ENCODE measurements at places on chromosomes 3 and 15. TPM values are rescaled to one million over a fixed set of nuclear protein-coding genes. Genes with fewer than 3 reads are reported as not detected.

GRCh38 chr3:64271631-64272030, 46.4 kb upstream of the PRICKLE2 start:
- no peaks in the 10 kb centered on the region for H3K4me1 ChIP-seq
- no peak overlapping the region for H3K27ac ChIP-seq
- no peaks in the 10 kb centered on the region for H3K27me3 ChIP-seq
- no peak overlapping the region for H3K4me3 ChIP-seq
- no peak for DNase-seq
- H3K36me3 ChIP-seq = no peaks in the 10 kb centered on the region

Gene CDCP1
- total RNA-seq = 0.71 TPM

Gene SLC22A14
- total RNA-seq = not detected

- no peak for DNase-seq
- H3K4me1 ChIP-seq = no peaks in the 10 kb centered on the region
These were observed 47.0 kb downstream of the TCF12 start for GRCh38 chr15:56965231-56966013.

- no peak overlapping the region for H3K4me3 ChIP-seq
- no peak for DNase-seq
- no peak overlapping the region for H3K27ac ChIP-seq
- no peaks in the 10 kb centered on the region for H3K36me3 ChIP-seq
- no peaks in the 10 kb centered on the region for H3K27me3 ChIP-seq
- H3K4me1 ChIP-seq = no peaks in the 10 kb centered on the region
These were observed 93.7 kb downstream of the TMEM266 start for GRCh38 chr15:76153241-76154197.

Gene GRK7
- not detected for total RNA-seq

DNA sequence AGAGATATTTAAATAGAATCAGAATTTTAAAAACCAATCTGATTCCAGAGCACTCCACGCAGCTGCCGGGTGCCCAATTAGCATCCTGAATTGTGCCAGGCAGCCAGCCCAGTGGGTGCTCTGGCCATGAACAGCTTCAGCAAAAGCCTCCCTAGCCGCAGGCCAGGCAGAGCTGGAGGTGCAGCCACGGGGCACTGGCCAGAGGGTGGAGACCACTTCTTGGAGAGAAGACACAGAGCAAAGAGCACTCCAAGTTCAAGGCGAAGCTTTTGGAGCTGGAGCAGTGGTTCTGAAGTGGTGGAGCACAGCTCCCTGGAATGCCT, 475.6 kb upstream of the PROK2 start:
- no peak for DNase-seq
- no peaks in the 10 kb centered on the region for H3K27me3 ChIP-seq
- H3K4me1 ChIP-seq = peaks cover 13% of the 10 kb centered on the region
- no peak overlapping the region for H3K27ac ChIP-seq

- no peak overlapping the region for H3K27ac ChIP-seq
- H3K4me3 ChIP-seq = no peak overlapping the region
- H3K4me1 ChIP-seq = no peaks in the 10 kb centered on the region
- DNase-seq = no peak
- H3K36me3 ChIP-seq = no peaks in the 10 kb centered on the region
- H3K27me3 ChIP-seq = no peaks in the 10 kb centered on the region
These were observed 131.3 kb downstream of the TJP1 start for GRCh38 chr15:29690765-29691475.

DNA sequence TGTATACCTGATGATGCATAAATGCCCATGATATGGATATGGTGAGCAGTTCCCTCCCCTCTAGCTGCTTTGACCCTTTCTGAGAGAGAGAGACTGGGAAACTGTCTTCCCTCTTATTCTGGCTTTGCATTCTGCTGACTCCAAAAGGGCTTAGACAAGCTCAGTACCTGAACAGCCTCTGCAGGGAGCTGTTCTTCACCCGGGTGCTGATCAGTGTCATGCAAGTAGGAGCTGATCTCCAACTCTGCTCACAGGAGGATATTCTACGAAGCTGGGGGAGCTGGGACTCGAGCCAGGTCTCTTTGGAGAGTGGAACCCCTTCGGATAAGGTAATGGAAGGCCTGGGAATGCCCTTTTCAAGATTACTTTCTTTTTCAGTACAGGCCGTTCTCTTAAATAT, 237.1 kb downstream of the RYR3 start:
- no peaks in the 10 kb centered on the region for H3K27me3 ChIP-seq
- no peak for DNase-seq
- H3K27ac ChIP-seq = no peak overlapping the region

Gene SLC24A5
- total RNA-seq = not detected

DNA sequence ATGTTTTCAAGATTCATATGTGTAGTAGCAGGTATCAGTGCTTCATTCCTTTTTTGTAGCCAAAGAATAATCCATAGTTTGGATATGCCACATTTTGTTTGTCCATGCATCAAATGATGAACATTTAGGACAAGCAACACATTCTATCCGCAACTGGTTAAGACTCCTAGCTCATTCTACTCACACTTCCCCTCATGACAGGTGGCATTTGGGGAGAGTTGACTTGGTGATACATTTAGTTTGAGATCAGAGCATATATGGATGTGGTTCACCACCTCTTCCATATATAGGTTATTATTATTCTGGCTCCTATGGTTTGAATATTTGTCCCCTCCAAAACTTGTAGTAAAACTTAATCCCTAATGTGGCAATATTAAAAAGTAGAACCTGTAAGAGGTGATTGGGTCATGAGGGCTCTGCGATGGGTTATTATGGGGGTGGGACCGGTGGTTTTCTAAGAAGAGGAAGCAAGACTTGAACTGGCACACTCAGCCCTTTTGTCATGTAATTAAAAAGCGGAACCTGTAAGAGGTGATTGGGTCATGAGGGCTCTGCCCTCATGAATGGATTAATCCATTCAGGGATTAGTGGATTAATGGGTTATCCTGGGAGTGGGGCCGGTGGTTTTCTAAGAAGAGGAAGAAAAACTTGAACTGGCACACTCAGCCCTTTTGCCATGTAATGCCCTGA, 75.3 kb upstream of the HRH1 start:
- H3K4me3 ChIP-seq = no peak overlapping the region
- no peaks in the 10 kb centered on the region for H3K36me3 ChIP-seq
- H3K27ac ChIP-seq = no peak overlapping the region
- no peak for DNase-seq
- H3K4me1 ChIP-seq = no peaks in the 10 kb centered on the region

Gene KIF23
- 3.9 TPM for total RNA-seq

- H3K4me1 ChIP-seq = peaks cover 16% of the 10 kb centered on the region
- H3K27ac ChIP-seq = no peak overlapping the region
- no peaks in the 10 kb centered on the region for H3K27me3 ChIP-seq
- no peaks in the 10 kb centered on the region for H3K36me3 ChIP-seq
- H3K4me3 ChIP-seq = no peak overlapping the region
These were observed 57.9 kb downstream of the STAG1 start for GRCh38 chr3:136694321-136694720.

- peak overlapping the region; percentile 88 for H3K4me3 ChIP-seq
- no peaks in the 10 kb centered on the region for H3K27me3 ChIP-seq
- H3K4me1 ChIP-seq = peaks cover 15% of the 10 kb centered on the region
- peak overlapping the region; percentile 98 for H3K27ac ChIP-seq
These were observed 1.5 kb downstream of the GLB1 start for GRCh38 chr3:33095436-33095835.

DNA sequence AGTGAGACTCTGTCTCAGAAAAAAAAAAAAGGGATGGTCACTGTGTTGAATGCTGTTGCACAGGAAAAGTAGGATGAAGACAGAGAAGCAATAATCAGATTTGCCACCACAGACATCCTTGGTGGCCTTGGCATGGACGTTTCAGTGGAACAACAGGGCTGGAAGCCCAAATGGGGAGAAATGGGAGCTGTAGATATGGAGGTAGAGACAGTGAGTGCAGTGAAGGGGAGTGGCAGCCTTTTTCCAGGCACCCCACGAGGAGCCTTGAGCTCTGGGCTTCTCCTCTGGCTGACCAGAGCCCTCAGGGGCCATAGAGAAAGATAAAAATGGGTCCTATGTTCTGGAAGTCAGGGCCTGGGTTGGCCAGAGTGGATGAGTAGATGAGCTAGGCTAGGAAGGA, 12.3 kb upstream of the DOCK3 start:
- no peak overlapping the region for H3K27ac ChIP-seq
- H3K36me3 ChIP-seq = no peaks in the 10 kb centered on the region
- H3K4me1 ChIP-seq = no peaks in the 10 kb centered on the region
- H3K27me3 ChIP-seq = no peaks in the 10 kb centered on the region
- DNase-seq = no peak

- H3K36me3 ChIP-seq = no peaks in the 10 kb centered on the region
- H3K27me3 ChIP-seq = no peaks in the 10 kb centered on the region
- H3K4me3 ChIP-seq = no peak overlapping the region
- H3K27ac ChIP-seq = no peak overlapping the region
- H3K4me1 ChIP-seq = no peaks in the 10 kb centered on the region
These were observed 142.2 kb downstream of the MYO9A start for GRCh38 chr15:71975816-71976150.

DNA sequence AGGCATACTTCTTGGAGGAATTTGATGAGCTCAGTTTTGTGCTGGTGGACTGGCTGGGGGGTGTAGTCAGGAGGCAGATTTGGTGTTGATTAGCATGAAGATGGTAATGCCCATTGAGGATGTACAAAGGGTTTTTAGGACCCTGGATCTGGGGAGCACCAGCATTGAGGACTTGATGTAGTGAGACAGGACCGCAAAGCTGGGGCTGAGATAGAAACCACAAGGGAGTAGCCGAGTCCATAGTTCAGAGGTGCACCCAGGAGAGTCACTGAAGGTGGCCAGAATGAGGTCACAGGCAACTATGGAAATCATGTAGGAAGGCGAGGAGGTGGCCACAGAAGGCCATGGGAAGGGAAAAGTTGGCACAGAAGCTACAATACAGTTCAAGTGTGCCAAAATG, 2.7 kb upstream of the CDC25A start:
- no peak overlapping the region for H3K4me3 ChIP-seq
- no peak overlapping the region for H3K27ac ChIP-seq
- peaks cover 2% of the 10 kb centered on the region for H3K27me3 ChIP-seq
- DNase-seq = no peak

- H3K27me3 ChIP-seq = no peaks in the 10 kb centered on the region
- H3K4me1 ChIP-seq = peaks cover 11% of the 10 kb centered on the region
- peak; percentile 61 for DNase-seq
- no peak overlapping the region for H3K4me3 ChIP-seq
- no peaks in the 10 kb centered on the region for H3K36me3 ChIP-seq
These were observed 92.1 kb downstream of the ASB7 start for GRCh38 chr15:100694381-100695021.

Gene TIMP4
- total RNA-seq = 17.6 TPM
